ENCODE measurements at places on chromosomes 5 and 9. TPM values are rescaled to one million over a fixed set of nuclear protein-coding genes. Genes with fewer than 3 reads are reported as not detected.

DNA sequence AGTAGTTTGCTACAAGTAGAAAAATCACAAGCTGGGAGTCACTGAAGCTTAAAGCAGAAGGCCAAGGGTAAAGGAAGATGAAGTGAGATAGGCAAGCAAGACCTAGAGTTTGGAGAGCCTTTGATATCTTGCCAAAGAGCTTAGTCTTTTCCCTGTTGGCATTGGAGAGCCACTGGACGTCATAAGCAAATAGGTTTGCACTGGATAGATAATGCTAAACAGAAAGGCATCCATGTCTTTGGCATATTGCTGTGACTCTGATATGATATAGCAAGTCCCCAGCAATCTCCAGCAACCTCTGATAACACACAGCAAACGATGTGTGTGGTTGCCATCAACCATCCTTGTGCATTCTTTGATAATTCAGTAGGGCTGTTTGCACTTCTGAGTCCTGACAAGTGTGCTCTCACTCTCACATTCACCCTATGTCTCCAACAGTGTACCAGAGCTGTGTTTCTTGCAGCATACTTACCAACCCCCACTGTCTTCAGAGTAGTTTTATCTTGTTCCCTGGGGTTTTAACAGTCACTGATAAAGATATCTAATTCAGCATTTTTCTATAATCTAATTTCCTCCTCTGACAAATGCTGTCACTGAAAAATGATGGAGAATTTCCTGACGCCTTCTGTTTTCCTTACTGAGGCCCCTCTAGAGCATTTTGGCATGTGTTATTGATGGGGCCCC lies 16.9 kb upstream of the FREM1 start:
- no peak for ATAC-seq

- ATAC-seq = no peak
These were observed 50.5 kb downstream of the COMMD10 start for GRCh38 chr5:116135344-116135743.

- ATAC-seq = no peak
These were observed 13.6 kb upstream of the GABRP start for GRCh38 chr5:170769898-170770416.

- ATAC-seq = no peak
These were observed 23.3 kb upstream of the CLPTM1L start for GRCh38 chr5:1368236-1368635.

ANXA2R gene
- total RNA-seq = 5.1 TPM

ESM1 gene
- not detected for total RNA-seq

PDE4D gene
- total RNA-seq = 121 TPM
